ENCODE measurements at places on chromosomes 16 and 17.

- no peak for DNase-seq
Measured at GRCh38 chr16:85780281-85780680, 19.1 kb downstream of the EMC8 start.

- no peak for DNase-seq
Measured at GRCh38 chr17:14098246-14098645, 28.9 kb downstream of the COX10 start.

DNA sequence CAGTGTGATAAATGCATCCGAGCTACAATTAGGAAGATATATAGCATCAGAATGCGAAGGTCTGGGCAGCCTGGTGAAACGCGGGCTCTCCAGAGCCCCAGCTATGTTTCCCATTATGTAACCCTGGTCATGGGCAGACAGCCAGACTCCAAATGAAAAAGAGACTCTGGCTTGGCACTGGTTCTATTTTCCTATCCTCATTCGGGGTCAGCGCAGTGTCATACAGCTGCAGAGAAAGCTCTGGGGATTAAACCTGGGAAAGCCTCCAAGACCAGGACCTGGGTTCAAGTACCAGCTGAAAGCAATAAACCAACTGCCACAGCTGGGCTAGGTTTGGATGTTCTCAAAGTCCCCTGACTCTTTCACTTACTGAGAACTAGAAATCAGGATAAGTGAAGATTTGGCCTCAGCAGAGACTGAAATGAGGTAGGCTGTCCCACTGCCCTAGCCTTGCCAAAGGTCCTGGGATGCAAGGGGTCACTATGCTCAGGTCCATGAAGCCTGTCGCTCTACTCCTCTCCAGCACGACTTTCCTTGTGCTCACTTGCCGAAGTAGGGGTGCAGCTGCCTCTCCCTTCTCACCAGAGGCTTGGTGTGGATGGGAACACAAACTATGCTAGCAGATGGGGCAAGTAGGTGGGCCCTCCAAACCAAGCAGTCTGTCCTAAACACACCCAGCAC lies 123.8 kb downstream of the SMG6 start:
- peak; percentile 91 for DNase-seq

DNA sequence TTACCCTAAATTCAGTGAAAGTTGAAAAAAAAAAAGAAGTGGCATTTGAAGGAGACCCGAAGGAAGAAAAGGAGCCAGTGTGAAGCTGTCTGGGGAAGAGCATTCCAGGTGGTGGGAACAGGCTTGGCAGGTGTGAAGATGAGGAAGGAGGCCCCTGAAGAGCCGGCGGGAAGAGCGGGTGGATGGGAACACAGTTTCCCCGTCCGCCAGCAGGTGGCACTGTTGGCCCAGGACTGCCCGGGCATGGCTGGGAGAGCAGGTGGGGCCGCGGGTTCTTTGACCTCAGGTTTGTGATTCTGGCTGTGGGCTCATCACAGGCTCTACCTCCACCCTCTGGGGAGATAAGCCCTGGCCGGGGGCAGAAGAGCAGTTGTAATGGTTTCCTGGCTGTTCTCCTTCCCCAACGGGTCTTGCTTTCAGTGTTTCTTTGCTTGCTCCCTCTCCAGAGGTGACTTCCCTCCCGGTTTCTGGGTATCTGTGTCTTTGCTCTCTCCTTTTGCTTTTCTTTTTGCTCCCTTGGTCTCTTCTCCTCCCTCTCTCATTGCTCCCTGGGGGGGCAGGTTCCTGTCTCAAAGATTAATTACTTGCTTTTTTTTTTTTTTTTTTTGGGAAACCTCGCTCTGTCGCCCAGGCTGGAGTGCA lies 32.3 kb downstream of the RAP1GAP2 start:
- DNase-seq = no peak

DNA sequence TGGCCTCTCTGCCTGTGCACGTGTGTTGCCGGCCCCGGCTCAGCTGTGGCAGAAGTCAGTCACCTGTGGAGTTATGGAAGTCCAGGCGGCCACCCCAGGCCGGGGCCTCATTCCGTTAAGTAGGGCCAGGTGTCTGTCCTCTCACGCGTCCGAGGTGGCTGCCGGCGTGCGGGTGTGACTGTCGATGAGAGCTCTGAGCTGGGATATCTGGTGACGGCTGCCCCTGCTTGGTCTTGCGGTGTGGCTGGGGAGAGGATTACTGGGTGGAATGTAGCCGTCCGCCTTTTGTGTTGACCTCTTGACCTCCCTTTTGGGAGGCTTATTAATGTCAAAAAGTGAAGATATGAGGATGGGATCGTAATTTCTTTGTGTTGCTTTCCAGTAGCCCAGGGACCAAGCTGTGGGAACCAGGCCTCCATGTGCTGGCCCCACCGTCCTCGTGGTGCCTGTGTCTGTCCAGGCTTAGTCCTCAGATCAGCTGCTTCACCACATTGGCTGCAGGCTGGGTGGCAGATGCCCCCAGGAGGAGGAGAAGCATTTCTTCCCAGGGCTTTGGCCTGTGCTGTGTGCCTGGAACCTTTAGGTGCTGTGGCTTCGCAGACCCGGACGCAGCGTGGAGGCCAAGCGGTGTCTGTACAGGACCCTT lies 23.0 kb upstream of the ZNF750 start:
- no peak for DNase-seq

- no peak for DNase-seq
Measured at GRCh38 chr17:72476575-72476986, 355.8 kb downstream of the SOX9 start.

- peak; percentile 75 for DNase-seq
Measured at GRCh38 chr16:12917653-12918052, 16.3 kb downstream of the SHISA9 start.

DNA sequence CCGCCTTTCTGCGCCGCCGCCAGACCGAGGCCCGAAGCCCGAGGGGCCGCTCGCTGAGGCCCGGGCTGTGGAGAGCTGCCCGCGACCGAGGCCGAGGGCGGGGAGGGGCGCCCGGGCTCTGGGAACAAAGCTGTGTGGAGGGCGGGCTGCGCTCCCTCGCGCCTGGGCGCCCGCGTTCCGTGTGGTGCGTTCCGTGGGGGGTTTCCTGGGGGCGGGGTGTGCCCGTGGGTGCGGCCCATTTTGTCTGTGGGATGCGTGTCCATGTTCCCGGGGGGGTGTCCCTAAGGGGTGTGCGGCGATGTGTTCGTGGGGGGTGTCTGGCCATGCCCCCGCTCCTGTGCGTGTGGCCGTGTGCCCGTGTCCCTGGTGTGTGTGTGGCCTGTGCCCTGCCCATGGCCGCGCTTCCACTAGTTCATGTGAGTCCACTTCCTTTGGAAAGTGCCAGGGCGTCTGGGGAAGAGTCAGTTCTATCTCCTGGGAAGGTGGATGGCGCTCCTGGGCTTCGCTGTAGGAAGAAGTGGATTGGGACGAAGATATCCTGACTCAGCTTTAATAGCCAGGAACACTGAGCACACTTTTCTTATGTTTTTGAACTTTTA lies 520 bp downstream of the JPT2 start:
- no peak for DNase-seq

GRCh38 chr16:83720981-83721380 lies 86.8 kb upstream of the HSBP1 start:
- no peak for DNase-seq

- no peak for DNase-seq
Measured at GRCh38 chr17:77802333-77802615, 156.2 kb upstream of the TNRC6C start.

GRCh38 chr16:72794319-72794718 lies 253.6 kb downstream of the ZFHX3 start:
- DNase-seq = no peak

DNA sequence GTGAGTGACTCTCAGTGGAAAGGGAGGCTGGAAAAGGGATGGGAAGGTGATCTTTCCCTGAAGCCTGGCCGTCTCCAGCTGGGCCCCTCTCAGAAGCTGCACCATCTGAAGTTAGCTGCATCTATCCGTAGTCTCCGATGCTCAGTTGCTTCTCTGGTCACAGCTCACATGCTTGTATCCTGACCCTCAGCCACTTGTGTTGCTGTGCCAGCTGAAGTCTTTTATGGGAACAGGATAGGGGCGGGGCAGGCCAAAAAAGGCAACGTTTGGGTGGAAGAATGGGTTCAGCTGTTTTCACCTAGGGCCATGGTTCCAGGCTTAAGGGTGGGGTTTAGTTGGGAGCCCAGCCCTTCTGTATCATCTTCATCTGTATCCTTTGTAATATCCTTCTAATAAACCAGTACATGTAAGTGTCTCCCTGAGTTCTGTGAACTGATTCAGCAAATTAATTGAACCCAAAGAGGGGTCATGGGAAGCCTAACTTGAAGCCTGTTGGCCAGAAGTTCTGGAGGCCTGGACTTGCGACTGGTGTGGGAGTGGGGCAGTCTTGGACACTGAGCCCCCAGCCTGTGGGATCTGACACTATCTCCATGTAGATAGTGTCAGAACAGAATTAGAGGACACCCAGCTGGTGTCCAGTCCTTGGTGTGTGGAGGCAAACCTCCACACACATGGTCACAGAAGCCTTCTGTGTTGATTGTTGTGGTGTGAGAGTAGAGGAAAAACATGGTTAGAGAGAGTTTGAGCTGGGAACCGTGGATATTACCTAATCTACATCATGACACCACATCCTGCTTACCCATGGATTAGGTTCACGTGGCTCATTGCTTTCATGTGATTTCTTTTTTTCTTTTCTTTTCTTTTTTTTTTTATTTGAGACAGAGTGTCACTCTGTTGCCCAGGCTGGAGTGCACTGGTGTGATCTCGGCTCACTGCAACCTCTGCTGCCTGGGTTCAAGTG lies 49.3 kb upstream of the FBXO47 start:
- DNase-seq = no peak
